ENCODE measurements at places on chromosomes 1 and 21. TPM values are rescaled to one million over a fixed set of nuclear protein-coding genes. Genes with fewer than 3 reads are reported as not detected.
A peak's percentile ranks its signal among the peaks of the same experiment; 100 is the strongest.

The C1orf146 gene
- not detected for total RNA-seq

The C8A gene
- not detected for total RNA-seq

The TMCO1 gene
- total RNA-seq = 61.8 TPM

The LCE3D gene
- not detected for total RNA-seq

The RGSL1 gene
- total RNA-seq = not detected

DNA sequence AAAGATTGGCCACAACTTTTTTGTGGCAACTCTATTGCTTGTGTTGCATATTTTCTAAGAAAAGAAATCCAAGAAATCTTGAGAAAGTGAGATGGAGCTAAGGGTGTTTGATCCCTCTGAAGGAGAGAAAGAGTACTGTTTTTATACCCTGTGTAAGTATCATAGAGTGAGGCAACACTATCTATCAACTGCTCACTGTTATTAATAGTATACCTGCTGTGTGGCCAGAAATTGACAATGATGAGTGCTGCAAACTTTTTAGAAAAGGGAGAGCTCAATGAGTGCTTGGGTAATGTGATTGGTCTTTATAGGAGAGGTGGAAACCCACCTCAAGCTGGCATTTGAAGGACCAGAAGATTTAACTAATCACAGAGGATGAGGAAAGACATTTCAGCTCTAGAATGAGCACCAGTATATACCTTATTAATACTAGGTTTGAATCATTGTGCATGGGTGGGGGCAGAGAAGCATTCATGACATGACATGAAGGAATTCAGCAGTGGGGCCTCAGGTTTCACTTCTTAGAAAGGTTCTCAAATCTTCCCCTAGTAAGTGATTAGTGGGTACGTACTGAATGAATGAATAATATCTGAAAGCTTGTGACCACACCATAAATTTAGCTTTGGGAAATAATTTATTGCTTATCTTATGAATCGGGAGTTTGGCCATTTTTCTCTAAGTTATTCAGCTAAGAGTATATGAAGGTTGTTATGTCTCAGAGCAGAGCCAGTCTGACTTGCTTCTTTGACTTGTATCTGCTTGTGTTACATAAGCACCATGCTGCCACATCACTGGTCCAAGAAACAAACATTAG is 169.2 kb upstream of the SGIP1 start:
- no peak for DNase-seq

DNA sequence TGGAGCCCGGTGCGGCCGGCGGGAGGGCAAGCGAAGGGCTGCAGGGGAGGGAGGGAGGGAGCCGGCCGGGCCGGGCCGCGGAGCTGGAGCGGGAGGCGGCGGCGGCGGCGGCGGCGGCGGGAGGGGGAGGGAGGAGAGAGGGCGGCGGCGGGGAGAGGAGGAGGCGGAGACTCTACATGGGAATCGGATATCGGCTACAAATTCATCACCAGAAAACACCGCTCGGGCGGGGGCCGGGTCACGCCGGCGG is at the start of gene AKT3:
AKT3 (minus strand) TSS at position 42 of the 250 bp plus-strand sequence. CDS start 7,073 bp downstream, outside the sequence.
- peak; percentile 93 for DNase-seq

DNA sequence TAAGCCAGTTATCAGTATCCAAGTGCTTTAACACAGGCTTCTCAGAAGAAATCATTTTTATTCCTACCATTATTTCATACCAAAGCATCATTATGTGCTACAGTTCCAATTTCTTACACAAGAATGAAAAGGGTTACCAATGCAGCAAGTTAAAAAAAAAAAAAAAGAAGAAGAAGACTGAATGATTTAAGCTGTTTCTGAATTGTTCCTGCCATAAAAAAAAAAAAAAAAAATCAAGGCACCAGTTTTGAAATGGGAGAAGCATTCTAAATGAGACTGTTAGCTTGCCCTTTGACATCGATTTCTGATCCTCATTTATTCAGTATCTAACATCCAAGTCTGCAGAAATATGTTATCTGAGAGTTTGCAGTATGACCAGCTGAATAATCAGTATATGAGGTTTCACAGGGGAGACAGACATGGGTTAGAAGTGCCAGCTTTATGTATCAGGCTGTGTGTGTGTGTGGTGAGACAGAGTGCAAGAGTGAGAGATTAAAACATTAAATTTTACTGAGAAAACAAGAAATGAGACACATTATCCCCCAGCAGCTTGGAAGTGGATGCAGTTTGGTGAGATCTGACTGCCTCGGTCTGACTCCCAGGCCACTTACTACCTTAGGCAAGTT is 105.8 kb downstream of the COLGALT2 start:
- DNase-seq = no peak

- DNase-seq = no peak
Observed at GRCh38 chr1:220189750-220190347, 82.4 kb downstream of the RAB3GAP2 start.

DNA sequence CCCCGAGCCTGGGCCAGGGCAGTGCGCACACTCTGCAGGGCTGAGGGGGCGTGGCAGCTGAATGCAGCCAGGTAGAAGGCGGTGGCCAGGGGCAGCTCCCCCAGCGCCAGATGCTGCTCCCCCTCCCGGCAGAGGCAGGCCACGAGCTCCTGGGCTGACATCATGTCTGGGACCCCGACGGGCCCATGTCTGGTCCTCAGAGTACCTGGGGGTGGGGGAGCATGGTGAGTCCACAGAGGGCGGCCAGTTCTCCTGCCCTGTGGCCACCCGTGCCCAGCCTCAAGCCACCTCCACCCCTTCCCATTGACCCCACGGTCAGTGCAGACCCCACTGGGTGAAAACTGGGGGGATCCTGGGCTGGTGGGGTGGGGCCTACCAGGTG is 838 bp downstream of the TTC34 start:
- DNase-seq = peak; percentile 34

GRCh38 chr1:67201891-67202290 is 35.6 kb downstream of the IL23R start:
- no peak for DNase-seq

- DNase-seq = no peak
Observed at GRCh38 chr1:10646347-10646861, 150.0 kb downstream of the CASZ1 start.

DNA sequence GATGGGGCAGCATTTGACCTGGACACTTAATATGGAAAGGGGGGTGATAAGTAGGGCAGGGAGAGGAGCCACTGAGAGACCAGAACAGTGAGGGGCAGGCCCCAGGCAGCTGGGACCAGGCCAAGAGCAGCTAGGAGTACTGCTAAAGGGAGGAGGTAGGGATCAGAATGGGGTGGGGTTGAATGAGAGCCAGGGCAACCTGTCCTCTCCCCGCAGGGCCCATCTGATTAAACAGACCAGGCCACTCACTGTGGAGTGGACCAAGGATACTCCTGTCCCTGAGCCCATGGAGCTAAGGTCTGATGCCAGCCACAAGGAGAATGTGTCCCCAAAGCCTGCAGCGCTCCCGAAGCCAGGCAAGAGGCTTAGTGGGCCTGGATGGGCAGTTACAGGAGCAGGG is 2.1 kb downstream of the C1orf167 start:
- DNase-seq = no peak

DNA sequence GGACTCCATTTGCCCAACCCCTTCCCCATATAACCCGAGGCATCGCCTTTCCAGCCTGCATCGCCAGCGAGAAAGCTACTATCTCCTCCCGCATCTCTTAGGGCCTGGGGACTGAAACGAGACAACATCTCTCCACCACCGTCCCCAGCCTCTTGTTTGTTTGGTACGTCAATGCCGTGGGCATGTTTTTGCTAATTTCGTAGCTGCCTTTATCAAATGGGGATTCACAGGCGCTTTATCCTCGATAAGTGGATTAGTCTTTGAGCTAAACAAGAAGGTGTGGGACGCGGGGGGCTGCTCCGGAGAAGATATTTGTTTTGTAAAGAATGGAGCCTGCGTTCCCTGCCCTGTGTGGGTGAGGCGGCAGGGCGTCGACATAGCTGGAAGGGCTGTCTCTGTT is 91.6 kb downstream of the PAX7 start:
- no peak for DNase-seq

DNA sequence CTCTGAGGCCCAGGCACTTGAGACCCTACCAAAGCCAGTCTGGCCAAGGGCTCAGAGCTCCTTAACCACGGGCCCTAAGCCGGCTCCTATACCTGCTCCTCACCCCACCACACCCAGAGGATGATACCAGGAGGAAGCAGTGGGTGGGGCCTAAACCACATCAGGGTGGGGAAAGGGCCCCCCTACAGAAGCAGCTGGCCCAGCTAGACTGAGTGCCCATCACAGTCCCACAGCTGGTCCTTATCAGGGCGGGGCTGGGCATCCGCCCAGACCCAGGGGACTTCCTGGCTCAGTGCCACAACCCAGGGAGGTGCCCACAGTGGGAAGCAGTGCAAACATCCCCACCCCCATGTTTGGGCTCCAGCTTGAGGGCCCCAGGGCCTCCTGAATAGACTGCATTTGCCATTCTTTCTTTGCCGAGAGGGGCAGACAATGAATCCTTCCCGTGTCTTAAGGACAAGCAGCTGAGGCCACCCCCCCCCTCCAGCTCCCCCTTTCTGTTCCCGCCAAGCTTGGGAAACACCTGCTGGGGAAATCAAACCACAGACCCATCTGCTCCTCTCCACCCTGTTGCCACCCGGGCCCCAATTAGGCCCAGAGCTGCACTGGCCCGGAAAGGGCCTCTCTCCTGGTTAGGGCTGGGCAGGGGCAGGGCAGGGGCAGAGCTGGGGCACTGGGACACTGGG is 6.2 kb downstream of the E2F2 start:
- DNase-seq = no peak

GRCh38 chr1:206557636-206558473 is 50.5 kb downstream of the RASSF5 start:
- no peak for DNase-seq

DNA sequence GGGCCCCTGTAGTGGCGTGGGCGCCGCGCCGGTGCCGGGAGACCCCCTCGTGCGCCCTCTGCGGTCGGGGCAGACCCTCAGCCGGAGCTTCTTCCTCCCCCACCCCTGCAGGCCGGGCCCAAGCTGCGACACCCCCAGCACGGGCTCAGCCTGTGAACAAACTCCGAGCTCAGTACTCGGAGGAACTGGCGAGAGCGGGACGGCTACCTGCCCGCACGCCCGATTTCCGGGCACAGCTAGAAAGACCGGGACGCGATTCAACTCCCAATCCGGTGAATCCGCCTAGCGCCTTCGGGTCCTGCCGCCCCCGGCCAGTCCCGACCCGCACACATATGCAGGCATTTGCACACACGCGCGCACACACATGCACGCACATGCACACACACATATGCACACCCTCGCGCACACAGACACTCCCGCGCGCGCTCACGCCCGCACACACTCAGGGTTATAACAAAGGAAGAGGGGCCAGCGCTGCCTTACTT is 580 bp upstream of the BLACAT1 start:
- DNase-seq = no peak

- DNase-seq = no peak
Observed at GRCh38 chr1:59409986-59410385, 113.1 kb downstream of the FGGY start.

DNA sequence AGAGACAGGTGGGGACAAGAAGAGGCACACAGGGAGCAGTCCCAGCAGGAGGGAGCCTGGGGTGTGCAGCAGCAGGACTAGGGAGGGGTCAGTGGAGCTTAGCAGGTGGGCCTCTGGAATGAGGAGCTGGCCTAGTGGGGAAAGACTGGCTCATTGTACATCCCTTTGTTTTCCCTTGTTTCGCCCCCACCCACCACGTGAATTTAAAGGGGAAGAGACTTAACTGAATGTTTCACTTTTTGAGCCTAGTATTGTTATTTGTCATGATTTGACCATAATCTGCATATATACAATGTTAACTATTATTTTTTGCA is 181.7 kb downstream of the DHRS3 start:
- no peak for DNase-seq

GRCh38 chr1:155176544-155177071 is 3.0 kb downstream of the TRIM46 start:
- peak; percentile 95 for DNase-seq

DNA sequence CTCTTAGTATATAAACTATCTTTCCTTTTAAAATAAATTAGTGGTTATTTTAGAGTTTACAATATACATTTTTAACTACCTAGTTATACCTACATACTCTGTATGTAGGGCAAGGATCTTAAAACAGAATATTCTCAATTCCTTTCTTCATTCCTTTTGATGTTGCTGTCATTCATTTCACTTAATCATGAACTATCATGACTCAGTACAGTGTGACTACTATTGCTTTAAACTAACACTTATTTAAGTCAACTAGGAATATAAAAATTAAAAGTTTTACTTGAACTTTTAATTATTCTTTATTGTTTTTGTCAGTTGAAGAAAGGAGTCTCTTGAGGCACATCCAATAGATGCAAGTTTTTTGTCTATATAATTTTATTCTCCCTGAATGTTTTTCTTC is 726.4 kb downstream of the BRINP3 start:
- no peak for DNase-seq

Measured in aorta (tissue), 5 donors.